Esophagus mucosa (tissue), 1 donor: ENCODE measurements at places on chromosomes 1 and 21. TPM values are rescaled to one million over a fixed set of nuclear protein-coding genes. Genes with fewer than 3 reads are reported as not detected.

DNA sequence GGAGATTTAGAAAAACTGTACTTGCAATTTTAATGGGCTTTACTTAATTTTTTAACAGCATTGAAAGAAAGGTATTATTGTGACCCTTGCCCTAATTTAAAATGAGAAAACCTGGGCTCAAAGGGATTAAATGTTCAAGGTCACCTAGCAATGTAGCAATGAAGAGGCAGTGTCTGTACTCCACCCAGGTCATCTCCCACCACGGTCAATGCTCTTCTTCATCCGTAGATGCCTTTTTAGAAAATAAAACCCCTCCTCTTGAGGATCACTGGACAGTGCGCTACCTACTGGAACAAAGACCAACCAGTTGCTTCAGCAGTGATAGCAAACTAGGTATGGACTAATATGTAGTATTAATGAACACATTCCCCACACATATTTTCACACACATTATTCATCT is 29.8 kb upstream of the HAO2 start:
- no peak for ATAC-seq

The C8A gene
- total RNA-seq: not detected

DNA sequence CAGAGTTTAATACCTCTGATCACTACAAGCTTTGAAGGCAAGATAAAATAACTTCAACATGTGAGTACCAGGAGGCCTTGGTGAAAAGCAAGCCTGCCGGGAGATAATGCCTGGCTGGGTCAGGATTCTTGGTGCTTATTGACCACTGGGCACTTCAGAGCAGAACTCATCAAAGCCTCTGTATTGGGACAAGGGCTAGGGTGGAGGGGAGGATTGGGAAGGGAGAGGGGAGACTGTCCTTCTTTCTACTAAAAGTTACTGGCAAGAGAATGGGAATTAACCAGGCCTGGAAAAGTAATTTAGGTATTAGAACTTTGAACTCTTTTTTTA is 35.2 kb downstream of the NEK2 start:
- ATAC-seq: no peak

GRCh38 chr21:38202811-38203210 is 54.0 kb upstream of the KCNJ15 start:
- ATAC-seq: no peak

The CR1 gene
- total RNA-seq: 0.96 TPM

DNA sequence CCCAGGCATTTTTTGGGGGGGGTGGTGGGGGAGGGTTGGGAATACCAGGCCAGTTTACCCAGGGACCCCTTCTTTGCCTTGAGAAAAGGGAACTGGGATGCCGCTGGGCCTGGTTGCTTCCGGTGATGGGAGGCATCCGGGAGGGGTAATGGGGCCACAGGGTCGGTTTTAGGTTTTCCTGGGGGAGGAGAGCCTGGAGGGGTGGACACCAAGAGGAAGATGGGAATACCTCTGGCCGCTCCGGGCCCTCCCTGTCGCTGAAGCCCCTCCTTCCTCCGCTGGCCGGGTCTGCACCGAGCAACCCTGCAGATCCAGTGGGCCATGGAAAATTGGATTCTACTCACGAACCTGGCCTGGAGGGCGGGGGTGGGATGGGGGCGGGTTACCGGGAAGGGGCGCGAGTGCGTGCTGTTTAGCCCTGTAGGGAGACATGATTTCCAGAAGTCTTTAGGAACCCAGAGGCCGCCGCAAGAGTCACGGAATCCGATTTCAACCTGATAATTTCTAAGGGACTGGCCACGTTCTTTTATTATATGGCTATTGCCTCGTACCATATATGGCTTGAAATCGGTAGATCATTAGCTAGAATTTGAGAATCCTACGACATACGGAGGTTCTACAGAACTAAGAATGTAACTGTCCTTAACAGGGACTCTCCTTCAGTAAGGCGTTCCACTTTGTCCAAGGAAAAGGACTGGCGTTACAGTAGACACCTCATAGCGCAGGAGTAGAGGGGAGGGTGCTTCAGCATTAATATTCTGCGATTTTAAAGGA is 749 bp downstream of the AKIRIN1 start:
- peak; percentile 33 for ATAC-seq

The DMBX1 gene
- not detected for total RNA-seq

The RHBDL2 gene
- total RNA-seq: 16.1 TPM

- ATAC-seq: no peak
These were observed 180.0 kb upstream of the NEGR1 start for GRCh38 chr1:72462186-72462905.

GRCh38 chr1:14812189-14812588 is 213.7 kb downstream of the KAZN start:
- ATAC-seq: no peak

DNA sequence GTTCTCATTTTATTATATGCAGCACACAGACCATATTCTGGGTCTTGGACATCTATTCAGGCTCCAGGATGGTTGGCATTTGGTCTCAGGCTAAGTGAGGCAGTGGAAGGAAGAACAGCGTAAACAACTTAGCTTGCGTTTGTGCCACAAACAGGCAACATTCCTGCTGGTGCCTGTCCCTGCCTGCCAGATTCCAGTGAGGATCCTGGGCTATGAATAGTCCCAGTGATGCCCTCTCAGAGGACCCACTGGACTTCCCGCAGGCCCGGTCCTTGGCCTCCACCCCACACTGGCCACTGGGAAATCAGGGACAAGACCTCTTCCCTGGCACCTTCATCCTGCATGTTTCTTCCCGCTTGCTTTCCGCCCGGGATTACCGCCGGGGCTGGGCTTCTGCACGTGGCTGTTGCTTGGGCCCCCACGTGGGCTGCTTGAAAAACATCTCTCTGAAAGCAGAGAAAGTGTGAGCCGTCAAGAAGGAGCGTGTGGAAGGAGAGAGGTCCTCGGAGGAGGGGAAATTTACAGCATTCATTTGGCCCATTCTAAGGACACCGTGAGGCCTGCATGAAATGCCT is 145.1 kb upstream of the WNT4 start:
- ATAC-seq: no peak

- ATAC-seq: peak; percentile 25
These were observed 89.0 kb upstream of the ACTL8 start for GRCh38 chr1:17665950-17666720.

GRCh38 chr1:177983482-177984135 is 13.8 kb upstream of the SEC16B start:
- no peak for ATAC-seq

DNA sequence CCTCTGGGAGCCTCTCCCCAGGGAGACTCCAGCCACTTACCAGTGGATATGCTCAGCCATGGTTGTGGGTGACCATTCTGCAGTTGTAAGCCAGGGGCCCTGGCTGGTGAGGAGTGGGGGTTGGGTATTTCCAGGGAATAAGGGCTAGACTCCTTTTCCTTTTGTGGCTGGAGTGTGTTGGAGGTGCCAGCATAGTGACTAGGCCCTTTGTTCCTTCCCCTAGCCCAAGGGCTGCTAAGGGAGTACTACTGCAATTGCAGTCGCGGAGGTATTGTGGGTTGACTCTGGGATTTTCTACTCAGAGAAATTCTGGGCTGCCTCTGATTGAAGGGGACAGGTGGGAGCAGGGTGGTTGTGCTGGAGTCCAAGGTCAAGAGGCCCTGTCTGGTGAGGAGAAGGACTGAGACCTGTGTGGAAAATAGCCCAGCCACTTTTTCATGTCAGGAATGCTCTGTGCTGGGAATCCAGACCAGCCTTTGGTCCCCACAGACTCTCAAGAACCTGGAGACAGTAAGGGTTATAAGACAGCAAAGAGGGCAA is 43.1 kb downstream of the MROH9 start:
- ATAC-seq: no peak

- no peak for ATAC-seq
These were observed 55.8 kb downstream of the ELK4 start for GRCh38 chr1:205576011-205576410.

The FOXO6 gene
- not detected for total RNA-seq
